Hepatocyte (in vitro differentiated cells): ENCODE measurements at places on chromosomes 5 and 9. TPM values are rescaled to one million over a fixed set of nuclear protein-coding genes. Genes with fewer than 3 reads are reported as not detected.

SLC6A18 gene
- not detected in 2 replicates for total RNA-seq

FAM200C gene
- 4.7 and 5.3 TPM in 2 replicates for total RNA-seq

RICTOR gene
- 24.9 and 29.1 TPM in 2 replicates for total RNA-seq

DNM1 gene
- total RNA-seq, result 13.4 and 14.4 TPM in 2 replicates

FOXD4L5 gene
- total RNA-seq, result 0.04 TPM in 1 of 2 replicates, not detected in the other

ADRA1B gene
- total RNA-seq, result 2.0 and 2.6 TPM in 2 replicates

LCN9 gene
- 2.2 and 2.6 TPM in 2 replicates for total RNA-seq

ALDH7A1 gene
- total RNA-seq, result 48.8 and 50.0 TPM in 2 replicates

BAAT gene
- 41.8 and 45.2 TPM in 2 replicates for total RNA-seq

UNC5A gene
- total RNA-seq, result 0.10 and 0.12 TPM in 2 replicates

- no peak overlapping the region for H3K4me3 ChIP-seq
- no peaks in the 10 kb centered on the region for H3K4me1 ChIP-seq
- peaks cover 4% of the 10 kb centered on the region for H3K36me3 ChIP-seq
- no peak overlapping the region for H3K27ac ChIP-seq
- no peak for DNase-seq
- no peaks in the 10 kb centered on the region for H3K27me3 ChIP-seq
These were observed 45.4 kb downstream of the RAD23B start for GRCh38 chr9:107328510-107328909.

- no peaks in the 10 kb centered on the region for H3K36me3 ChIP-seq
- peaks cover 4% of the 10 kb centered on the region for H3K4me1 ChIP-seq
- H3K27me3 ChIP-seq, result no peaks in the 10 kb centered on the region
- H3K4me3 ChIP-seq, result no peak overlapping the region
- DNase-seq, result no peak
- H3K27ac ChIP-seq, result no peak overlapping the region
These were observed 8.9 kb downstream of the ZBTB34 start for GRCh38 chr9:126869368-126869767.

GRCh38 chr5:52579391-52579790 lies 208.3 kb upstream of the ITGA1 start:
- no peaks in the 10 kb centered on the region for H3K27me3 ChIP-seq
- H3K4me3 ChIP-seq, result no peak overlapping the region
- H3K36me3 ChIP-seq, result no peaks in the 10 kb centered on the region
- no peak for DNase-seq

- no peak overlapping the region for H3K4me3 ChIP-seq
- peak overlapping the region; percentile 60 for H3K27ac ChIP-seq
- DNase-seq, result no peak
- no peaks in the 10 kb centered on the region for H3K27me3 ChIP-seq
- peaks cover 17% of the 10 kb centered on the region for H3K4me1 ChIP-seq
These were observed 140.2 kb downstream of the ALDH1A1 start for GRCh38 chr9:72812559-72813111.

GRCh38 chr5:76863001-76863400 lies 13.2 kb downstream of the S100Z start:
- DNase-seq, result no peak
- no peaks in the 10 kb centered on the region for H3K27me3 ChIP-seq
- peak overlapping the region; percentile 51 for H3K27ac ChIP-seq
- no peak overlapping the region for H3K4me3 ChIP-seq
- peaks cover 4% of the 10 kb centered on the region for H3K4me1 ChIP-seq
- H3K36me3 ChIP-seq, result no peaks in the 10 kb centered on the region

- H3K4me1 ChIP-seq, result peaks cover 24% of the 10 kb centered on the region
- peak overlapping the region; percentile 82 for H3K27ac ChIP-seq
- no peaks in the 10 kb centered on the region for H3K27me3 ChIP-seq
- DNase-seq, result no peak
- no peak overlapping the region for H3K4me3 ChIP-seq
- no peaks in the 10 kb centered on the region for H3K36me3 ChIP-seq
These were observed 11.5 kb downstream of the PRRX2 start for GRCh38 chr9:129676975-129677374.

DNA sequence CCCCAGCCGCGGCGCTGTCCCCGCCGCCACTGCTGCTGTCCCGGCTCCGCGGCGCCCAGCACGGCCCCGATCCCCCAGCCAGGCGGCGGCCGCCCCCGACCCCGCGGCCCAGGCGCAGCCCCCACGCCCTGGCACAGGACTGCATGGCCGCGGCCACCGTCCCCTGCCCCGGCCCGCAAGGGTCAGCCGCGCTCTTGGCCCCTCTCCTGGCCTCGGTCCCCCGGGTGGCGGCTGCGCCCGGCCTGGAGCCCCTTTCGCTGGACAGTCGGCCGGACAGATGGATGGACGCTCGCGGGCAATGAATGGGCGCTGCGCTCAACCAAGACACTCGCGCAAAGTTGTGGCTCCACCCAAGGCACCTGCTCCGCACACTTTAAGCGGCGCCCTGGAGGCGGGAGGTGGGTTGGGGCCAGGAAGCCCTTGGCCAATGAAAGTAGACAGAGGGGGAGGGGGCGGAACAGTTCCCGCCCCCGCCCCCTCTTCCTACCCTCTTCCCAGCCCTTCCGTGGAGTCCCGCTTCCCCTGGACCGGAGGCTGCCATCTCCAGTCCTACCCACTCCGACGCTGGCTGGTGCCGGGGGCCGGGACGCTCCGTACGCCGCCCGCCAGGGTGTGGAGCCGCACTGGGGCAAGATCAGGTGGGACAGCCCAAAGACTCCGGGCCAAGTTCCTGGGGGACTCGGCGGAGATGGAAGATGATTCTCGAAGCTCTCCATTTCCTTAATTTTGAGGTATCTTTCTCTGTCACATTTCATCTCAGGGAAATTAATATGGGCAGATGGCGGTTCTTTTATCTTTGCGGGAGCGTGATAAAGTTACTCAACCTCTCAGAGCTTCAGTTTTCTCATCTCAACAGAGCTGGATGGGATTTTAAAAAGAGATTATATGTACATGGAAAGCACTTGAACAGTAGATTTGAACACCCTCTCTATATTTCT lies at the start of gene GLDC:
GLDC (minus strand) TSS at position 375 of the 938 bp plus-strand sequence; CDS start at position 145, 230 bp downstream.
- H3K36me3 ChIP-seq, result no peaks in the 10 kb centered on the region
- peak; percentile 84 for DNase-seq
- peaks cover 36% of the 10 kb centered on the region for H3K27me3 ChIP-seq
- H3K27ac ChIP-seq, result peak within 1 kb of the TSS; percentile 11
- H3K4me3 ChIP-seq, result peak within 1 kb of the TSS; percentile 15

GRCh38 chr9:132983491-132984201 lies 5.2 kb downstream of the GFI1B start:
- no peak for DNase-seq
- no peak overlapping the region for H3K27ac ChIP-seq
- H3K4me1 ChIP-seq, result peaks cover 8% of the 10 kb centered on the region

DNA sequence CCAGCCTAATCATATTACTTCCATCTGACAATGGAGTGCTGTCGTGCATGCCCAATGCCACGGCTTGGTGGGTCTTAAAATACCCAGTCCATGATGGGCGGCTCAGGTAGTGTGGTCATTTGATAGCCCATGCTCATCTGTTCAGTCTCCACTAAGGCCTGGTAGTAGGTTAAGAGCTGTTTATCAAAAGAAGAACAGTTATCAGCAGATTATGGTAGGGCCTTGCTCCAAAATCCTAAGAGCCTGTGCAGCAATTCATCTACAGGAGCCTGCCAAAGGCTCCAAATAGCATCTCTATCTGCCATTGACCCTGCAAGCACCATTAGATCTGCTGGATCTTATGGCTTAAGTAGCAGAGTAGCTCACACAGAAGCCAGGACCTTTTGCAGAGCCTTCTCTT lies 21.8 kb upstream of the NTRK2 start:
- H3K4me3 ChIP-seq, result no peak overlapping the region
- no peak overlapping the region for H3K27ac ChIP-seq
- no peak for DNase-seq
- H3K27me3 ChIP-seq, result no peaks in the 10 kb centered on the region

GRCh38 chr5:81214848-81215247 lies 18.3 kb upstream of the CKMT2 start:
- H3K27ac ChIP-seq, result no peak overlapping the region
- no peak for DNase-seq
- H3K27me3 ChIP-seq, result no peaks in the 10 kb centered on the region
- no peaks in the 10 kb centered on the region for H3K36me3 ChIP-seq
- H3K4me3 ChIP-seq, result no peak overlapping the region

GRCh38 chr5:65535529-65535987 lies 27.4 kb downstream of the CENPK start:
- H3K4me1 ChIP-seq, result no peaks in the 10 kb centered on the region
- no peak overlapping the region for H3K4me3 ChIP-seq
- no peak for DNase-seq

GRCh38 chr5:159362220-159362619 lies 31.9 kb upstream of the IL12B start:
- H3K27ac ChIP-seq, result no peak overlapping the region
- H3K4me1 ChIP-seq, result no peaks in the 10 kb centered on the region
- DNase-seq, result no peak
- no peaks in the 10 kb centered on the region for H3K27me3 ChIP-seq
- no peak overlapping the region for H3K4me3 ChIP-seq

GRCh38 chr5:65037831-65038815 lies 269.4 kb downstream of the CWC27 start:
- H3K4me3 ChIP-seq, result no peak overlapping the region
- DNase-seq, result peak; percentile 50
- H3K4me1 ChIP-seq, result peaks cover 13% of the 10 kb centered on the region
- no peak overlapping the region for H3K27ac ChIP-seq

- DNase-seq, result no peak
- peaks cover 25% of the 10 kb centered on the region for H3K4me1 ChIP-seq
- H3K4me3 ChIP-seq, result no peak overlapping the region
- no peaks in the 10 kb centered on the region for H3K27me3 ChIP-seq
- peak overlapping the region; percentile 60 for H3K27ac ChIP-seq
These were observed 79.1 kb downstream of the ZNF618 start for GRCh38 chr9:113955076-113955752.

DNA sequence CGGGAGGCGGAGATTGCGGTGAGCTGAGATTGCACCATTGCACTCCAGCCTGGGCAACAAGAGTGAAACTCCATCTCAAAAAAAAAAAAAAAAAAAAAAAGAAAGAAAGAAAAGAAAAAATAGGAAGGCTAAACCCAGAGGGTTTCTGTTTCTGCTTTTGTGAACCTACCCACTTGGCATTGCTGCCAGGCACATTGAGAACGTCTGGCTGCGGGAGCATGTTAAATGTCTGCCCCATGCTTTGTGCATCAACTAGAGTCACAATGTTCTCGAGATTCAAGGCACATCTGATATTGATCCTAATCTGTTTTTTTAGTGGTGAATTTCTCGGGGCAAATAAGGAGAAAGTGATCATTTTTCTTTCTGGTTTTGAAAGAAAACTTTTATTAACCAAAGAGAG lies 2.8 kb downstream of the SLC25A25 start:
- H3K27me3 ChIP-seq, result no peaks in the 10 kb centered on the region
- H3K4me1 ChIP-seq, result peaks cover 45% of the 10 kb centered on the region
- no peak for DNase-seq
- no peak overlapping the region for H3K4me3 ChIP-seq

- no peaks in the 10 kb centered on the region for H3K27me3 ChIP-seq
- no peak overlapping the region for H3K27ac ChIP-seq
- H3K4me1 ChIP-seq, result no peaks in the 10 kb centered on the region
- H3K4me3 ChIP-seq, result no peak overlapping the region
- no peak for DNase-seq
These were observed 96.7 kb downstream of the NUDT12 start for GRCh38 chr5:103465891-103466290.

DNA sequence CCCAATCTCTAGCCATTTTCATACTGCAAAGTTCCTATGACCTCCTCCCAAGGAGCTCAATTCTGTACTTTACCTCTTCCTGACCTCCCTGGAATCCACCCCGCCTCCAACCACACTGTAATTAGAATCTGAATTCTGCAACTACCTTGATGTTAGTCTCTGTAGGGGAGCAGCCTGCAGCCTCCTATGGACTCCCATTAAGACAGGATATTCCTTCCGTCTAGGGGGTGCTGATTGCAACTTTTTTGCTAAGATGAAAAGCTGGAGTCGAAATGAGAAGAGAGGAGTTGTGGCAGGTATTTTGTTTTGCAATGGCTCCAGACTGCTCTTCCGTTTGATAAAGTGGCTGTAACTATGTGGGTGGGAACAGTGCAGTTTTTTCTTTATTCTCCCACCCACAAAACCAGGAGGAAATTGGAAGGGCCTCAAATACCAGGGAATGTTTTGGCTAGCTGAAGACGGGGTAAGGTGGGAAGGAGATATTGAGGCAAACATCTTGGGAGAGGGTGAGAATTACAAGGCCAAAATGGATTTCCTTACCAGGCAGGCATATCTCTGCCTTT lies 23.8 kb downstream of the ANXA2R start:
- no peak overlapping the region for H3K4me3 ChIP-seq
- H3K36me3 ChIP-seq, result no peaks in the 10 kb centered on the region
- no peak overlapping the region for H3K27ac ChIP-seq
- no peak for DNase-seq
- peaks cover 4% of the 10 kb centered on the region for H3K4me1 ChIP-seq

- H3K36me3 ChIP-seq, result no peaks in the 10 kb centered on the region
- H3K27ac ChIP-seq, result peak overlapping the region; percentile 14
- H3K27me3 ChIP-seq, result peaks cover 24% of the 10 kb centered on the region
- H3K4me3 ChIP-seq, result no peak overlapping the region
- no peak for DNase-seq
- peaks cover 12% of the 10 kb centered on the region for H3K4me1 ChIP-seq
These were observed 9.2 kb upstream of the SLC9A3 start for GRCh38 chr5:533243-533954.

DNA sequence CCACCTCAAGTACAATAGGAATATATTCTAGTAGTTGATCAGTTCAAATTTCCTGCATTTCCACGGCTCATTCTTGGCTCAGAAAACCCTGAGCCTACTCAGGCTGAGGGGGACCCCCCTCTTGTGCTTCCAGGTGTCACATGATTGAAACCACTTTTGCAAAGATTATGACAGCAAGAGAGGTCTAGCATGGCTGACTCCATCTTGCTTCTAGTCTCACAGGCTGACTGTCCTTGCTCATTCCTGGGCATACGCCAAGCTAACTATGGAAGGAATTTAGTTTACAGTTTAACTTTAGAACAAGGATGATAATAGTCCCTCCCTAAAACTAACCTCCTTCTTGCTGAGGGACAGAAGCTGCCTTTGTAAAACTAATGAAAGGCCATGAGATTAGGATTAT lies 154.1 kb downstream of the SNX18 start:
- H3K4me1 ChIP-seq, result no peaks in the 10 kb centered on the region
- no peaks in the 10 kb centered on the region for H3K36me3 ChIP-seq
- DNase-seq, result no peak
- H3K27me3 ChIP-seq, result no peaks in the 10 kb centered on the region
